Sigmoid colon (tissue), 7 donors: ENCODE measurements at places on chromosomes 6 and 20. TPM values are rescaled to one million over a fixed set of nuclear protein-coding genes. Genes with fewer than 3 reads are reported as not detected.

- DNase-seq = no peak
- no peaks in the 10 kb centered on the region for H3K4me1 ChIP-seq
- H3K27me3 ChIP-seq = no peaks in the 10 kb centered on the region
- H3K36me3 ChIP-seq = no peaks in the 10 kb centered on the region
- no peak overlapping the region for H3K27ac ChIP-seq
These were observed 21.5 kb upstream of the BPIFB1 start for GRCh38 chr20:33261465-33261864.

- peak; percentile 42 for DNase-seq
- no peaks in the 10 kb centered on the region for H3K4me1 ChIP-seq
- peaks cover 10% of the 10 kb centered on the region for H3K27me3 ChIP-seq
- H3K27ac ChIP-seq = no peak overlapping the region
- no peaks in the 10 kb centered on the region for H3K36me3 ChIP-seq
These were observed 2.5 kb downstream of the CST7 start for GRCh38 chr20:24951536-24952083.

GRCh38 chr20:49747707-49748524 is 34.2 kb upstream of the B4GALT5 start:
- H3K27me3 ChIP-seq = no peaks in the 10 kb centered on the region
- H3K4me3 ChIP-seq = no peak overlapping the region
- peak overlapping the region; percentile 80 for H3K27ac ChIP-seq

- no peak for DNase-seq
- no peaks in the 10 kb centered on the region for H3K27me3 ChIP-seq
- no peak overlapping the region for H3K27ac ChIP-seq
- H3K4me3 ChIP-seq = no peak overlapping the region
These were observed 324.1 kb upstream of the SYNCRIP start for GRCh38 chr6:85966828-85967227.

DNA sequence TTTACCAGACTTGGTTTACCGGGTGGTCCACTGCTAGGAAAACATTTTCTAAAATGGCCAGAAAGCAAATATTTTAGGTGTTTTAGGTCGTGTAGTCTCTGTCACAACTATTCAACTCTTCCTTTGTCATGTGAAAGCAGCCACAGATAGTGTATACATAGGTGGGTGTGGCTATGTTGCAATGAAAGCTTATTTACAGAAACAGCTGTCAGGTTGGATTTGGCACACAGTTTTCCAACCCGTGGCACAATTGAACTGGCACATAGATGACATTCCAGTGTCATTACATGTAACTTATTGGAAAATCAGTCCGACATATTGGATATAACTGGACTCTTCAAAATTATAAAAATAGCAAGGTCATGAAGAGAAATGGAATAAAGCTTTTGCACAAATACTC is 68.9 kb upstream of the KCNQ5 start:
- no peak overlapping the region for H3K4me3 ChIP-seq
- no peak for DNase-seq
- H3K36me3 ChIP-seq = no peaks in the 10 kb centered on the region

GRCh38 chr6:25054469-25054868 is 118.7 kb upstream of the RIPOR2 start:
- no peaks in the 10 kb centered on the region for H3K27me3 ChIP-seq
- DNase-seq = no peak
- no peak overlapping the region for H3K4me3 ChIP-seq
- H3K27ac ChIP-seq = peak overlapping the region; percentile 66
- peaks cover 40% of the 10 kb centered on the region for H3K4me1 ChIP-seq

DNA sequence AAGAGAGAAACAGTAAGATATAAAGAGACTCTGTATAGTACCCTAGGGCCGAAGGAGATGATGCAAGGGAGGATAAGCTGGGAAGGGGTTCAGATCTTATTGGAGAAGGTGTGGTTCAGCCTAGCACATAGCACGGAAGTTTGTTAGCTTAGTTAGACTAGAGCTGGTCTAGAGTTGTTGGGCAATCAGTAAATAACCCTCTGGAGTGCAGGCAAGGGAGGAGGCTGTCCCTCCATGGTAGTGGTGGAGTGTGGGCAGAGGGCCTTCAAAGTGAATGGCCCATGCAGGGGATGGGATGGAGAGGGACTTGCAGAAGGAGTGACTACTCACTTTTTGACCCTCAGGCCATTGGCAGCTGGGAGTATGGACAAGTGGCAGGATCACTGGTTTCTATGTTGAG is 20.0 kb downstream of the TULP4 start:
- no peak overlapping the region for H3K27ac ChIP-seq
- no peak overlapping the region for H3K4me3 ChIP-seq
- H3K36me3 ChIP-seq = no peaks in the 10 kb centered on the region
- no peaks in the 10 kb centered on the region for H3K4me1 ChIP-seq
- H3K27me3 ChIP-seq = no peaks in the 10 kb centered on the region

- no peaks in the 10 kb centered on the region for H3K27me3 ChIP-seq
- DNase-seq = no peak
- H3K4me3 ChIP-seq = no peak overlapping the region
- no peak overlapping the region for H3K27ac ChIP-seq
These were observed 35.8 kb downstream of the PHIP start for GRCh38 chr6:79042088-79042798.

GRCh38 chr20:33863440-33864323 is 52.5 kb downstream of the CHMP4B start:
- no peaks in the 10 kb centered on the region for H3K36me3 ChIP-seq
- H3K27ac ChIP-seq = no peak overlapping the region
- no peaks in the 10 kb centered on the region for H3K4me1 ChIP-seq
- H3K27me3 ChIP-seq = no peaks in the 10 kb centered on the region
- no peak for DNase-seq
- no peak overlapping the region for H3K4me3 ChIP-seq

- H3K27ac ChIP-seq = no peak overlapping the region
- H3K4me3 ChIP-seq = no peak overlapping the region
- H3K36me3 ChIP-seq = no peaks in the 10 kb centered on the region
- H3K27me3 ChIP-seq = no peaks in the 10 kb centered on the region
These were observed 400.4 kb downstream of the BTBD3 start for GRCh38 chr20:12318043-12318442.

- H3K27ac ChIP-seq = no peak overlapping the region
- no peaks in the 10 kb centered on the region for H3K4me1 ChIP-seq
- no peaks in the 10 kb centered on the region for H3K27me3 ChIP-seq
- H3K4me3 ChIP-seq = no peak overlapping the region
- H3K36me3 ChIP-seq = no peaks in the 10 kb centered on the region
These were observed 246.3 kb upstream of the RNF24 start for GRCh38 chr20:4261333-4262284.

DNA sequence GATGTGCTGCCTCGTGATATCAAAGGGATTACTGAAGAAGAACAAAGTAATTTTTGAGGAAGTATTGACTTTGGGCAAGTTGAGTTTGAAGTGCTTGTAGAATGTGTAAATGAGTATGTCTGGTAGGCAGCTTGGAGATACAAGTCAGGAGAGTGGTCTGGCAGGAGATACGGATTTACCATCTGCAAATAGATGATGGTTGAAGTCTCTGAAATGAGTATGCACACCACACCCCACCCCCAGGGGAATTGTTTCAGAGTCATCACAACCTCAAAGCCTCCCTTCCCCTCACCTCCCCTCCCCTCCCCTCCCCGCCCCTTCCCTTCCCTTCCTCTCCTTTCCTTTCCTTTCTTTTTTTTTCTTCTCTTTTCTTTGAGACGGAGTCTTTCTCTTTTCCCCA is 16.4 kb upstream of the MCUR1 start:
- no peak for DNase-seq
- no peak overlapping the region for H3K27ac ChIP-seq
- no peaks in the 10 kb centered on the region for H3K4me1 ChIP-seq

DNA sequence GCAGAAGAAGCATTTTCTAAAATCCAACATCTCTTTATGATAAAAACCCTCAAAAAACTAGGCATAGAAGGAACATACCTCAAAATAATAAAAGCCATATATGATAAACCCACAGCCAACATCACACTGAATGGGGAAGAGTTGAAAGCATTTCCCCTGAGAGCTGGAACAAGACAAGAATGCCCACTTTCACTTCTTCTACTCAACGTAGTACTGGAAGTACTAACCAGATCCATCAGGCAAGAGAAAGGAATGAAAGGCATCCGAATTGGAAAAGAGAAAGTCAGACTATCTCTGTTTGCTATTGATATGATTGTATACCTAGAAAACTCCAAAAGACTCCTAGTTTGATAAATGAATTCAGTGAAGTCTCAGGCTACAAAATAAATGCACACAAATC is 7.9 kb upstream of the CDK19 start:
- DNase-seq = no peak
- H3K4me3 ChIP-seq = no peak overlapping the region
- no peaks in the 10 kb centered on the region for H3K36me3 ChIP-seq
- no peaks in the 10 kb centered on the region for H3K27me3 ChIP-seq
- peaks cover 16% of the 10 kb centered on the region for H3K4me1 ChIP-seq

- no peak overlapping the region for H3K27ac ChIP-seq
- H3K27me3 ChIP-seq = no peaks in the 10 kb centered on the region
- no peaks in the 10 kb centered on the region for H3K36me3 ChIP-seq
- no peak overlapping the region for H3K4me3 ChIP-seq
- no peaks in the 10 kb centered on the region for H3K4me1 ChIP-seq
These were observed 207.0 kb downstream of the ADGB start for GRCh38 chr6:146805546-146806325.

- H3K4me3 ChIP-seq = no peak overlapping the region
- no peak overlapping the region for H3K27ac ChIP-seq
- DNase-seq = no peak
These were observed 650.3 kb upstream of the SLC35B3 start for GRCh38 chr6:9085709-9086070.

DNA sequence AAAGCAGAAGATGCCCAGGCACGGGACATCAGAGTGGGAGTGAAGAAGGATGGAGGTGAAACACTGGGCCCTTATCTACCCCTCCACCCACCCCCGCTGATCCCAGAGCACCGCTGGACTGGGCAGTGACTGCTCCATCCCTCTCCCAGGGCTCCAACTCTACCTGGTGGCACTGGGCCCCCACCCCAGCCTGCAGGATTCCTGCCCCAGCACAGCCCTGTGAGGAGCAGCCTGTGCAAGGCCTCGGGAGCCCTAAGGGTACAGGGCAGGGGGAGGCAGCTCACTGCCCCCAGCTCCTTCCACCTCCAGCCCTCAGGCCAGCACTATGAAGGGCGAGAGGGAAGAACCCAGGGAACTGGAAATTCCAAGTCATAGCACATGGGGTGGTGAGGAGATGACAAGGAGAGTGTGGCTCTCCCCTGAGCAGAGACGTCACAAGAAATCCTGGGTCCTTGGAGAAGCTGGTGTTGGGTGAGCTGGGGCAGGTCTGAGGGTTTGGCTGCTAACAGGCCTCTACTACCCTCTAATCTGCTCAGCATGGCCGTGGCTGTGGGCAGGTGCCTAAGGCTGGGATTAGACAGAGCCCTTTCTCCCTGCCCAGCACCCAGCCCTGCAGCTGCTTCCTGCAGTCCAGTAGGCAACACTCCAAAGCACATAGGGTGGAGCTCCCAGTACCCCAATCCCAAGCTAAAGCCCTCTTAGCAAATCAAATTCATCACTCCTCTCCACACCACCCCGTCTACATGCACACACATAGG is 3.5 kb downstream of the CST3 start:
- H3K4me1 ChIP-seq = peaks cover 39% of the 10 kb centered on the region
- H3K4me3 ChIP-seq = peak overlapping the region; percentile 96
- peaks cover 16% of the 10 kb centered on the region for H3K36me3 ChIP-seq
- DNase-seq = no peak

Gene EEF1A2
- 12.7 TPM for total RNA-seq

Gene TP53TG5
- 0.36 TPM for total RNA-seq

Gene C6orf132
- 0.71 TPM for total RNA-seq

Gene MICA
- 27.1 TPM for total RNA-seq

Gene MAPK13
- 2.6 TPM for total RNA-seq

Gene RBPJL
- not detected for total RNA-seq

Gene HCRTR2
- not detected for total RNA-seq

Gene ZNF165
- total RNA-seq = 1.1 TPM

Gene TRIM40
- not detected for total RNA-seq

Gene SNAP25
- 9.4 TPM for total RNA-seq

Gene LRRC73
- total RNA-seq = 1.1 TPM

Gene TBX18
- 2.5 TPM for total RNA-seq
